ENCODE measurements at places on chromosomes 3 and 15. TPM values are rescaled to one million over a fixed set of nuclear protein-coding genes. Genes with fewer than 3 reads are reported as not detected.

C2CD4A gene
- not detected for total RNA-seq

MRAS gene
- total RNA-seq, result 63.6 TPM

DOCK3 gene
- 3.2 TPM for total RNA-seq

EPHA3 gene
- 0.47 TPM for total RNA-seq

HCLS1 gene
- total RNA-seq, result 76.5 TPM

TSEN2 gene
- 19.5 TPM for total RNA-seq

CCDC54 gene
- not detected for total RNA-seq

THRB gene
- 9.4 TPM for total RNA-seq

SLC9C1 gene
- not detected for total RNA-seq

ENTPD3 gene
- 0.39 TPM for total RNA-seq

DNA sequence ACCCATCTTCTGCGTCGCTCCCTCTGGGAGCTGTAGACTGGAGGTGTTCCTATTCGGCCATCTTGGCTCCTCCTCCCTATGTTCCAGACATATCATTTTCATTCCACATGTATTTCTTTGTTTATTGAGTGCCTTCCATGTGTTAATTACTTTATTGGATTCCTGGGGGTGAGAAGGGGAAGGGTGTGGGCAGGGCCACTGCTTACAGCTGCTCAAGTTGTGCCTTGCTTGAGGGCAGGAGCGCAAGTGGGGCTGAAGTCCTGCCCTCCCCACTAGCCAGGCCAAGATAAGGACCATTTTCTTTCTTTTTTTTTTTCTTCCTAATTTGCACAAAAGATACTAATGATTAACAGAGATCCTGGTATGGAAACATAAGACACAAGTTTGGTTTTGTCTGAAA lies 224.8 kb downstream of the LPP start:
- H3K27me3 ChIP-seq, result no peaks in the 10 kb centered on the region
- H3K27ac ChIP-seq, result no peak overlapping the region
- DNase-seq, result no peak

DNA sequence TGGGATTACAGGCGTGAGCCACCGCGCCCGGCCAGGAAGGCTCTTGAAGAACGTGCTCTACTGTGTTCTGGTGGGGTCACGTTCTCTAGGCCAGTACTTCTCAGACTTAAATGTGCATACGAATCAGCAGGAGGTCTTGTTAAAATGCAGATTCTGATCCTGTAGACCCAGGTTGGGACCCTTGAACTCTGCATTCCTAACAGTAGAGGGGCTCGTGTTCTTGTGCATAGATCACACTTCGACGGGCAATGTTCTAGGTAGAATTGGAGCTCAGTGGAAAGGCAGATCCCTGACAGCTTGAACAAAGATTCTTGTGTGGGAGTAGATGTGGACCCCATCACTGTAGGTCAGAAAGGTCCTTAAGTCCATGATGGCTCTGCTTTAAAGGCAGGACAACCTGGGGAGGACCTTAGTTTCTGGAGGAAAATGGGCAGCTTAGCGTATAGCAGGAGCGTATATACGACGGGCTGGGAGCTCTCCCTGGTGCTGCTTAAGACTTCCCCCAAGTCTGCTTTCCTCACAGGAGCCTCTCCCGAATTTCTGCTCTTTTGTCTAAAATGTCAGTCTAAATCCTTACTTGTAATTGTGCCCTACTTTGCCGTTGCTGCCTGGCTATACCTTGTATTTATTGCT lies 16.9 kb upstream of the FAM81A start:
- H3K27me3 ChIP-seq, result peaks cover 10% of the 10 kb centered on the region
- no peak for DNase-seq
- no peak overlapping the region for H3K27ac ChIP-seq

- H3K27ac ChIP-seq, result no peak overlapping the region
- no peaks in the 10 kb centered on the region for H3K4me1 ChIP-seq
- no peak overlapping the region for H3K4me3 ChIP-seq
- DNase-seq, result no peak
- no peaks in the 10 kb centered on the region for H3K27me3 ChIP-seq
Measured at GRCh38 chr3:194841515-194841841, 155.8 kb downstream of the FAM43A start.

- no peak overlapping the region for H3K27ac ChIP-seq
- H3K4me1 ChIP-seq, result peaks cover 4% of the 10 kb centered on the region
- H3K36me3 ChIP-seq, result no peaks in the 10 kb centered on the region
- no peaks in the 10 kb centered on the region for H3K27me3 ChIP-seq
- no peak overlapping the region for H3K4me3 ChIP-seq
- no peak for DNase-seq
Measured at GRCh38 chr3:42369832-42370231, 40.6 kb downstream of the LYZL4 start.

- H3K27me3 ChIP-seq, result no peaks in the 10 kb centered on the region
- H3K27ac ChIP-seq, result no peak overlapping the region
Measured at GRCh38 chr3:197244751-197245150, 53.7 kb downstream of the DLG1 start.

GRCh38 chr15:91268510-91268909 lies 168.5 kb downstream of the SV2B start:
- no peak overlapping the region for H3K27ac ChIP-seq
- no peaks in the 10 kb centered on the region for H3K36me3 ChIP-seq
- H3K4me3 ChIP-seq, result no peak overlapping the region
- H3K27me3 ChIP-seq, result no peaks in the 10 kb centered on the region

GRCh38 chr3:45938864-45939263 lies 4.4 kb upstream of the CXCR6 start:
- H3K27ac ChIP-seq, result no peak overlapping the region
- no peaks in the 10 kb centered on the region for H3K27me3 ChIP-seq

DNA sequence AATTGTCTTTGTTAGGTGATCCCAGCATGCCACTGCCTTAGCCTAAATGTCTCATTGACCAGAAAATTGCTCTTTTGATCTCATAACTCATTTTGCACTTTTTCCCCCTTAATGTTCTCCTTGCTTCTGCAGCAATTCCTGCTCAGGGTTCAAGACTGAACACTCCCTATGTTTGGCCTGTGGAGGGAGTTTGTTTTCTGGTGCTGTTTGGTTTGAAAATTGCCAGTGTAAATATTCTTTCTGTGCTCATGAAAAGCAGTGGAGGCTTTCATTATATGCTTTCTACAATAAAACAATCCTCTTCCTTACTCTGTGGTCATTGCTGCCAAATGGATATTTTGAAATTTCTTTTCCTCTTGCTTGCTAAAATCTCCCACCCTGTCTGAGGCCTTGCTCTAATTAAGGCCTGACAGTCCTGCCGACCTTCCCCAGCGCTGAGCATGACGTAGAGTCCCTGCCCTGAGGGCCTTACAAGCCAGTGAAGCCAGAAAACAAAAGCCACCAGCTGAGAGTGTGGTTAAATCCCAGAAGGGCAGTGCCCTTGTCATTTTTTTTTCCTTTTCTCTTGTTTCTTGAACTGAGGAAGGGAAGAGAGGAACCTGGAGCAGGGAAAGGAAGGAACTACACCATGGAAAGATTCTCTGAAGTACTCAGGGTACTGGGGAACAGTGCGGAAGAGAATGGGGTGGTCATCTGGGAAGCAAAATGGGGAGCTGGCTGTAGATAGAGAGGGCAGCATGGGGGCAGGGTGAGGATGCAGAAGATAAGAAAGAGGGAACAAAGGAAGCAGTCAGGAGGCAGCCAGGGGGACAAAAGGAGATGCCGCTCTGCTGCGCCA lies 24.8 kb downstream of the ZBTB38 start:
- H3K4me1 ChIP-seq, result peaks cover 42% of the 10 kb centered on the region
- DNase-seq, result peak; percentile 81
- no peaks in the 10 kb centered on the region for H3K27me3 ChIP-seq

DNA sequence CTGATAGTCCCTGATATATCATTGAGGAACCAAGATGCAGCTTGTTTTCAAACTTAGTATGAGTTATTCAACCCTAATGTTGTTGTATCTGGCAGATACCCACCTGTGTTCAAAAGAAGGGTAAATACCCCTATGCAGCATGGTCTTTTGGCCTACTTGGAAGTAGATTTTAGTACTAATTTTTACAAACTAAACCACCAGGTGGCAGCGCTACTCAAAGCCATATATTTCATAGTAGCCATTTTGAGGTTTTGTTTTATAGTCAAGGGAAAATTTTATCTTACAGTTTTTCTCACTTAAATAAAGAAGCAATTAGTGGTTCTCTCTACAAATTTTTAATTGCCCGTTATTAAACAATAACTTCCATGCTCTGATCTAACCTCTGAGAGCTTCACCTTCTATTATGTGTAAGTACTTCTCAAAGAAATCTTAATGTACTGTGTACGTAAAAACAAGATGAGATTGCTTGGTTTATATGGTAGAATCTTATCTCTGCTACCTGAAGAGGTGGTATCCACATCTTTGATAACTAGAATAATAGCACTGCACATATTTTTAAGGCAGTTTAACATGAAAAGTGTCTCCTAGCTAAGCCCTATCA lies 31.5 kb upstream of the MLF1 start:
- H3K4me1 ChIP-seq, result no peaks in the 10 kb centered on the region
- peak; percentile 23 for DNase-seq
- H3K36me3 ChIP-seq, result no peaks in the 10 kb centered on the region
- no peak overlapping the region for H3K4me3 ChIP-seq
- H3K27ac ChIP-seq, result no peak overlapping the region

- H3K36me3 ChIP-seq, result no peaks in the 10 kb centered on the region
- H3K27ac ChIP-seq, result no peak overlapping the region
- no peak for DNase-seq
- H3K27me3 ChIP-seq, result no peaks in the 10 kb centered on the region
- H3K4me1 ChIP-seq, result no peaks in the 10 kb centered on the region
- H3K4me3 ChIP-seq, result no peak overlapping the region
Measured at GRCh38 chr3:71704915-71705314, 20.3 kb downstream of the EIF4E3 start.

- DNase-seq, result no peak
- no peaks in the 10 kb centered on the region for H3K27me3 ChIP-seq
- no peaks in the 10 kb centered on the region for H3K36me3 ChIP-seq
- H3K27ac ChIP-seq, result no peak overlapping the region
- no peak overlapping the region for H3K4me3 ChIP-seq
Measured at GRCh38 chr3:32121137-32121536, 14.7 kb downstream of the GPD1L start.

- no peak overlapping the region for H3K4me3 ChIP-seq
- H3K27me3 ChIP-seq, result peaks cover 34% of the 10 kb centered on the region
- H3K4me1 ChIP-seq, result peaks cover 7% of the 10 kb centered on the region
Measured at GRCh38 chr15:101499863-101500713, 10.6 kb upstream of the PCSK6 start.

GRCh38 chr3:34001022-34001421 lies 202.6 kb downstream of the PDCD6IP start:
- H3K4me3 ChIP-seq, result no peak overlapping the region
- no peaks in the 10 kb centered on the region for H3K4me1 ChIP-seq
- DNase-seq, result no peak
- no peak overlapping the region for H3K27ac ChIP-seq
- no peaks in the 10 kb centered on the region for H3K36me3 ChIP-seq
- no peaks in the 10 kb centered on the region for H3K27me3 ChIP-seq

DNA sequence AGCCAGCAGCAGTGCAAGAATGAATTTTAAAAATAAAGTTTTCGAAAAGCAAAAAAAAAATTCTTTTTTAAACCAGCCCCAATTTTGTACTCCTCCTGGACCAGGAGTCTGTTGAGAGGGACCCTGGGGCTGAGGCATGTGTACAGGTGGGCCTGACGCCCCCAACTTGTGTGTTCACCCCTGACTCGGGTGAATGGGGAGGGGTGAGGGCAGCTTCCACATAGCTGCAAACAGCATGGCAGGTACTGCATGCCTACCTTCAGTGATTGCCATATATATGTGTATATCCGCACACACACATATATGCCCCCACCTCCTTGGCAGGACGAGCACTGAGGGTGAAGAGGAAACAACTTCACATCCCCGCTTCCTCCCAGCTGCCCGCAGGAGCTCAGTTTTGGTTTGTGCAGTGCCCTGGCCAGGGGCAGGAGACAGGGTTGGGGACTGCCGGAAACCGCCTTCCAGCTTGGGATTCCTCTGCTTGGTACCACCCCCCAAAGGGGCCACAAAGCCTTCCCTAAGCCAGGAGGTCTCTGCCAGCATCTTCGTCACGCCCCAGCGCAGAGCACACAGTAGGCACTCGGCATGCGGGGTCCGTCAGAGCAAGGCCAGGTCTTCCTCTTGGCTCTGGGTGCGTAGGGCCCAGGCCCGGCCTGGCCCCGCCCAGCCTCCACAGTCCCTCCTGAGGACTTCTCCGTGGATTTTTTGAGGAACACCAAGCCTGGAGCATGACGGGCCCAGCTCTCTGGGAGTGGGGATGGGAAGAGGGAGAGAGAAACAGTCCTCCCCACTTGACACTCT lies 61.8 kb upstream of the RPL32 start:
- no peaks in the 10 kb centered on the region for H3K27me3 ChIP-seq
- H3K4me3 ChIP-seq, result no peak overlapping the region
- no peak overlapping the region for H3K27ac ChIP-seq
- DNase-seq, result no peak
- no peaks in the 10 kb centered on the region for H3K4me1 ChIP-seq
- peaks cover 87% of the 10 kb centered on the region for H3K36me3 ChIP-seq

- no peak overlapping the region for H3K27ac ChIP-seq
- H3K36me3 ChIP-seq, result no peaks in the 10 kb centered on the region
- no peaks in the 10 kb centered on the region for H3K4me1 ChIP-seq
- H3K4me3 ChIP-seq, result no peak overlapping the region
- H3K27me3 ChIP-seq, result no peaks in the 10 kb centered on the region
Measured at GRCh38 chr3:189394599-189395121, 222.9 kb downstream of the TPRG1 start.

- no peak overlapping the region for H3K4me3 ChIP-seq
- no peaks in the 10 kb centered on the region for H3K4me1 ChIP-seq
- peak; percentile 23 for DNase-seq
- H3K27ac ChIP-seq, result no peak overlapping the region
- H3K27me3 ChIP-seq, result no peaks in the 10 kb centered on the region
Measured at GRCh38 chr15:95718441-95718840, 612.1 kb upstream of the NR2F2 start.

DNA sequence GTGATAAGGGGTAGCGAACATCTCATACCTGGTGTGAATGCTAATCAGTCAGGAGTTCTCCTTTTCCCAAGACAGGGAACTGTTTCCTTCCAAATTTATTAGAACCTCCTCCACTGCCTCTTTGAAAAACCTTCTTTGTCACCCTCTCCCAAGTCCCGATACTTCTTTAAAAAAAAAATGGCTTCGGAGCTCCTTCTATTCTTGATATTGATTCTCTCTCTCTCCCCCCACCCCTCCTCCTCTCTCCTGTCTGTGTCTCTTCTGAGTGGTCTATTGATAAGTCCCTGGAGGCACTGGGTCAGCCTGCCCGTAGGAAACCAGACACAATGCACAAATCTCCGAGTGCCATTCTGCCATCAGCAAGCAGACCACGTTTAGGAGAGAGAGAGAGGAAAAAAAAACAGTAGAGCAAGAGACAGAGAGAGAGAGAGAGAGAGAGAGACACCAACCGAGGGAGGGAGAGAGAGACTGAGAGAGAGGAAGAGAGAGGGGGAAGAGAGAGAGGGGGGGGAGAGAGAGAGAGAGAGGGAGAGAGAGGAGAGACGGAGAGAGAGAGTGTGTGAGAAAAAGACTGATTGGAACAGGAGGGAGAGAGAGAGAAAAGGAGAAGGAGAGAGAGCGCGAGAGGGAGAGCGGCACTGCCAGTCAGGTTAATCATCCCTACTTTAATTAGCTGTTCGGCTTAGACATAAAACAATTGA lies 160.9 kb downstream of the TIGIT start:
- peak; percentile 23 for DNase-seq
- H3K27ac ChIP-seq, result peak overlapping the region; percentile 78
- no peaks in the 10 kb centered on the region for H3K27me3 ChIP-seq

- H3K27ac ChIP-seq, result no peak within 1 kb of the TSS
- H3K36me3 ChIP-seq, result no peaks in the 10 kb centered on the region
- DNase-seq, result no peak
- no peaks in the 10 kb centered on the region for H3K27me3 ChIP-seq
- H3K4me3 ChIP-seq, result no peak within 1 kb of the TSS
- H3K4me1 ChIP-seq, result no peaks in the 10 kb centered on the region
Measured at GRCh38 chr15:24675332-24676144, at the start of gene NPAP1. Gene NPAP1, plus strand, starts transcription at chr15:24675775. Its CDS starts 93 bp downstream, at chr15:24675868.

GRCh38 chr3:26108846-26109489 lies 319.1 kb downstream of the OXSM start:
- H3K27ac ChIP-seq, result no peak overlapping the region
- no peaks in the 10 kb centered on the region for H3K27me3 ChIP-seq
- no peak for DNase-seq
- H3K4me3 ChIP-seq, result no peak overlapping the region
- H3K4me1 ChIP-seq, result no peaks in the 10 kb centered on the region
- H3K36me3 ChIP-seq, result no peaks in the 10 kb centered on the region

All from adrenal gland (tissue), 19 donors.